Eye (tissue), 1 donor: ENCODE measurements at places on chromosomes 1 and 21.

DNA sequence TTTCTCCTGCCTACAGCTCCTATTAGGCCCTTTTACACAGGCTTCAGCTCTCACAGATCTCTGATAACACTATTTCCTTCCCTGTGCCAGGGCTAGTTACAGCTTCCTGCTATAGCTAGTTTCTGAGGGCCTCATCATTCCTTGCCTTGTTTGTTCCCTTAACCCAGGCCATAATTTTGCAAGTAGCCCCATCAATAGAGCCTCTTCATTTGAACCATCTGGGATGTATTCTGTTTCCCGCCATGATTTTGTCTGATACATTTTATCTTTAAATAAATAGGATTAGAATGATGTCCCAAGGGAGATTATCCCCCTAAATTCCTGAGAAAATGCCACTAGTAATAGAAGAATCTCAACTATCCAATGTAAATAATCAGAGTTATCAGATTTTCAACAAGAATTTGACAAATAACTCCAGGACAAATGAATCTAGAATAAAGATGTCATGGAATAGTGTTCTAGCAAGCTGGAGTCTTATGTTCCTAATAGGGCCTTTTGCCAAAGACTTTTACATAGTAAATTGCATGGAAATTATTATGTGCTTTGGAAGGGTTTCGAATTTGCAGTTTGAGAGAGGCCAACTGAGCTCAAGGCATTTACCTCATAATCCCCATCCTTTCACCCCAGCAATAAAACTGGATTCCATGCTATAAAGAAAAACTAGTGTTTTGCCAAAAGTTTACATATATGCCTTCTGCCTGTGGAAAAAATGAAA is 16.1 kb downstream of the IFT25 start:
- DNase-seq = no peak

DNA sequence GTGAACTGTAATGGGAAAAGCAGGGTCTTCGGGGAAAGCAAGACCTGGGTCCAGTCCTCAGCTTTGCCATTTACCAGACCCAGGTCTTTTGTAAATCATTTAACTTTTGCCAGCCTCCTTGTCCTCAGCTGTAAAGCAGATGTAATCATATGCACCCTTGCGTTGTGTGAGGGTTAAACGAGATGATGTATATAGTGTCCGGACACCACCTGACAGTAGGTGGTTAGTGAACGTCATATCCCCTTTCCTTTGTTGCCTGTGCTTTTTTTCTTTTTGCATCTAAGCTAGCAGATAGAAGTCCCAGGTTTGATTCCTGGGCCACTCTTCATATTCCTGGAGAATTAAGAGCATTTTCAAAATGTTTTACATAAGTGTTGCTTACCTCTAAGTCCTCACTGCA is 28.5 kb downstream of the IL12RB2 start:
- DNase-seq = no peak

DNA sequence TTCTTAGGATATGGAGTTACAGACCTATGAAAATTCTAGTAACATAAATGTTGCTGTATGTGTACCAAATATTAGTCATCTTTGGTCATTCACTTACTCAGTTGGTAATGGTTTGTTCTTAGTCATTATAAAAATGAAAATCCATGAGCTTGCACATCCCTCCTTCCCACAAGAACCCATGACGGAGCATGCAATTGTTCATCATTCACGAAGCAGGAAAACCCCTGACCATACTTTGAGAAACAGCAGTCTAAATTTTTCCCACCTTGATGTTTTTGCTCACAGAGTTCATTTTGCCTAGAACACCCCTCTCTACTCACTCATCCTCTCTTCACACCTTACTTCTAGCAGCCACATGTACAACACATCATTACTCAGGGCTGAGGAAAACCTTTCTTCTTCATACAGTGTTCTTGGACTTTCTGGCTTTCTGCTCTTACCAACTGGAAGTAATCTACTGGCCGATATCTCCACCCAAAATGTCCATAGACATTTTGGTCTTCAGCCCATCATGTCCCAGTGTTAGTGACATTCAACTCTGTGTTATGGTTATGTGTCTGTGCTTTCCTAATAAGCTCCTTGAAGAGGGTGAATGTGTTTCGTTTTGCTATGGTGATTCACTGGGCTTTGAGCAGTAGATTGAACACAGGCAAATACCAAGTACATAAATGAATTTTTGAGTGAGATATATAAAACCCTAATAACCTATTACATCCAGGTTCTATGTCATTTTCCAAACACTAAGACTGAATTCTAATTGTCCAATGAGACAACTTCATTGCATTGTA is 189.9 kb downstream of the ZC3H11B start:
- DNase-seq = no peak

DNA sequence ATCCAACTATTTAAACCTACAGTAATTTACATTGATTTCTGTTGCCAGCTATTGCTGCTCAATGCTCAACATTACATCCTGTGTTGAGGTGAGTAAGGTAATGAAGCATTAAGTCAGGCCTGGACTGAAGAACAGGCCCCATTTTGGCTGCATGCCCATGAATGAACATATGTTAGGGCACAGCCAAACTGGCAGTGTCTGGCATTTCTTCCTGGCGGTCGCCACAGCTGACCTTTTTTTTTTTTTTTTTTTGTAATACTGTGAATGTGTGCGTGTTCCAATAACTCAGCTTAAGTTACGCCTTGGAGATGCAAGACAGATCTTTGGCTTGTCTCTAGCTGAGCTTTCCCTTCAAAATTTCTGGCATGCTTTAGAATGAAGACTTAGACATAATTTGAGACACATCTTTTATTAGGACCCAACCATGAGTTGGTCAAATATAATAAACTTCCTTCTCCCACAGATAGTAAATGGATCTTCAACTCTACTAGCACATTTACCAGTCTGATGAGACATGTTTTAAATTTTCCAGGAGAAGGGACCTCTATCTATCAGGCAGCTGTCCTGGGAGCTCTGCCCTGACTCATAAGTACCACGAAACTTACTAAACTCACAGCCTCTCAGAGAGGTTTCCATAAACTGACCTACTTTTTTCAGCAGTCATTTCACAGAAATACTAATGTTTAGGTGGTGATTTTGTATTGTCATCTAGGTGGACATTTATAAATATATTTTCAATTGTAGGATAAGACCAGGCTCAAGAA is 341.1 kb upstream of the RUNX1 start:
- DNase-seq = no peak

GRCh38 chr1:200653022-200653462 is 16.7 kb downstream of the DDX59 start:
- no peak for DNase-seq

DNA sequence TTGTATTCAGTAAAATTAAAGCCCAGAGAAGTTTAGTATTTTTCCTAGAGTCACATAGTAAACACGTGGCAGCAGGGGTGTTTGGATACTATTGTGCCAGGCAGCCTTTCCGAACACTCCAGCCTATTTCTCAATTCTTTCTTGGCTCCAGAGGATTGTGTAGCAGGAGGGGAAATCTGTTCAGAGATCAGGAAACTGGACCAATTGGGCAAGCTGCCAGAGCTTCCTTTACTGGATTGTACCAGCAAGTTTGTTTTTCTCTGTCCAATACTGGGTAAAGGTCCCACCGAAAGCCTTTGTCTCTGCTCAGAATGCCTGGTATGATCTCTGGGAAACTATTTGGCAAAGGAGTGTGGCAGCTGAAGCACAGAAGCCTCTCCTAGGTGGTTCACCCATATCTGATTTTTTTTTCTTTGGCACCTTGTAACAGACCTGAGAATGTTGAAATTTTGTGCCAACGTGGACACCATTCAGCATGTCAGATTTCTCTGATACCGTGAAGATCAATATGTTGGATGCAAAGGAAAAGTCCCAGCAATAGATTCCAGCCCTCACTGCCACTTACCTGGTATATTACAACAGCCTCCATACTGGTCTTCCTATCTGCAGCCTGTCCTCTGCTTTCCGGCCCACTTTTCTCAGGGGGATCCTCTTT is 126.2 kb downstream of the FGGY start:
- DNase-seq = no peak

DNA sequence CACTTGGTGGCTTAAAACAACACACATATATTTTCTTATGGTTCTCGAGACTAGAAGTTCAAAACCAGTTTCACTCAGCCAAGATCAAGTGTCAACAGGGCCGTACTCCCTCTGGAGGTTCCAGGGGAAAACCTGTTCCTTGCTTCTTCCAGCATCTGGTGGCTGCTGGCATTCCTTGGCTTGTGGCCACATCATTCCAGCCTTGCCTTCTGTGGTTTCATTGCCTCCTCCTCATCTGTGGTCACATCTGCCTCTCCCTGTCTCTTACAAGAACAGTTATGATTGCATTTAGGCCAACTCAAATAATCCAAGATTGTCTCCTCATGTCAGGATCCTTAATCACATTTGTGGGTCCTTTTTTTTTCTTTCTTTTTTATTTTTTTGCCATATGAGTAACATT is 240.7 kb upstream of the HOOK1 start:
- DNase-seq = no peak

GRCh38 chr1:224068458-224069072 is 45.3 kb upstream of the FBXO28 start:
- peak; percentile 9 for DNase-seq

GRCh38 chr1:15953294-15953771 is 22.6 kb downstream of the ZBTB17 start:
- no peak for DNase-seq

DNA sequence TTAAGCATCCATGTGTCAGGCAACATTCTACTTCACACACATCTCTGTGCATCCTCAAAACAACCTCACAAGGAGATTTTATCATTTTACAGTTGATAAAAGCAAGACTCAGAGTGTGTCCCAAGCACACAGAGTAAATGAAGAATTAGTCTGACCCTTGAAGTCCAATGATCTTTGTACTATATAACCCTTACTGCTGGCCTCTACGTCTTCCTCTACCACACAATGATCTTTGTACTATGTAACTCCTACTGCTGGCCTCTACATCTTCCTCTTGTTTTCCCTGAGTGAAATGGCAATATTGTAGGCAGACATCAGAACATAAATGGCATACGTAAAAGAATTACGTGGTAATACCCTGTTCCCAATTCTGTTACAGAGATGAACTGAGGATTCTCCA is 55.3 kb downstream of the AHCTF1 start:
- DNase-seq = no peak

GRCh38 chr1:206461602-206462455 is 8.4 kb upstream of the IKBKE start:
- peak; percentile 92 for DNase-seq

GRCh38 chr21:38780879-38781278 is 24.9 kb upstream of the ETS2 start:
- no peak for DNase-seq

GRCh38 chr1:3743421-3743820 is 8.8 kb upstream of the CCDC27 start:
- no peak for DNase-seq

- DNase-seq = no peak
Observed at GRCh38 chr1:17895986-17896385, 140.9 kb downstream of the ACTL8 start.

- DNase-seq = no peak
Observed at GRCh38 chr1:200779326-200779725, 40.6 kb downstream of the CAMSAP2 start.

DNA sequence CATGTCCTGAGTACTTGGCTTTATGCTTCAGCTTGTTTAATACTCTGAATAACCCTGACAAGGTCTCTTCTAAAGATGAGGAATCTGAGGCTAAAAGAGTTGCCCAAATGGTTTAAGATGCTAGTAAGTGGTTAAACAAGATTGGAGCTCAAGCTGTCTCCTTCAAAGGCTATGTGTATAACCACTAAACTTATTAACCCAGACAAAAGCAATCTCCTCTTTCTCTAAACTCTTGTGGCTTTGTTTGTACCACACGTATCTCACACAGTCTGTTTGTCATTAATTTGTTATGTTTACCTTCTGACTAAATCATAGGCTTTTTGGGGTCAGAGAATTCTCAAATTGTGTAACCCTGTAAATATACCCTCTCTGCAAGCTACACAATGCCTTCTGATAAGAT is 89.9 kb downstream of the HMCN1 start:
- DNase-seq = no peak

- DNase-seq = no peak
Observed at GRCh38 chr1:247131236-247131635, 27.1 kb upstream of the ZNF669 start.

GRCh38 chr1:179003512-179004066 is 22.1 kb upstream of the FAM20B start:
- no peak for DNase-seq

GRCh38 chr1:37399205-37399604 is 75.2 kb upstream of the ZC3H12A start:
- DNase-seq = no peak

DNA sequence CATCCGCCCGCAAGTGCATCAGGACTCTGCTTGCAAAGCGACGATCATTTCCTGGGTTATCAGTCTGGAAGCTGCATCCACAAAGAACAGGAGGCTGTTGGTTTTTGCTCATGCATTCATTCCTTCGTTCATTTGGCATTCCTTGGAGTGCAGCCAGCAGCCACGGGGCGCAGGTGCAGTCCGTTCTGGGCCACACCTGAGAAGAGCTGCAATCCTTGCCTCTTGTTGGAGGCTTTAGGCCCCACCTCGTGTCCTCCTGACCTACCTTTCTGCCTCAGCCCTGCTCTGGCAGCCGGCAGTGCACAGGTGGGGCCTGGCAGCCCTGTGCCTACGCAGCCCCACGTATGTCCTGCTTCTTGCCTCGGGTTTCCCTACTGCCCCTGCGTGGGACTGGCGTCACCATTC is 19.6 kb upstream of the C2CD2 start:
- no peak for DNase-seq

- DNase-seq = peak; percentile 86
Observed at GRCh38 chr1:204151552-204152309, at the start of gene ETNK2. ETNK2 (minus strand) TSS chr1:204152044; CDS start chr1:204151852, 192 bp downstream.

GRCh38 chr1:33377013-33377412 is 53.9 kb downstream of the PHC2 start:
- no peak for DNase-seq

- DNase-seq = peak; percentile 85
Observed at GRCh38 chr1:27858072-27858948, 14.0 kb upstream of the THEMIS2 start.

DNA sequence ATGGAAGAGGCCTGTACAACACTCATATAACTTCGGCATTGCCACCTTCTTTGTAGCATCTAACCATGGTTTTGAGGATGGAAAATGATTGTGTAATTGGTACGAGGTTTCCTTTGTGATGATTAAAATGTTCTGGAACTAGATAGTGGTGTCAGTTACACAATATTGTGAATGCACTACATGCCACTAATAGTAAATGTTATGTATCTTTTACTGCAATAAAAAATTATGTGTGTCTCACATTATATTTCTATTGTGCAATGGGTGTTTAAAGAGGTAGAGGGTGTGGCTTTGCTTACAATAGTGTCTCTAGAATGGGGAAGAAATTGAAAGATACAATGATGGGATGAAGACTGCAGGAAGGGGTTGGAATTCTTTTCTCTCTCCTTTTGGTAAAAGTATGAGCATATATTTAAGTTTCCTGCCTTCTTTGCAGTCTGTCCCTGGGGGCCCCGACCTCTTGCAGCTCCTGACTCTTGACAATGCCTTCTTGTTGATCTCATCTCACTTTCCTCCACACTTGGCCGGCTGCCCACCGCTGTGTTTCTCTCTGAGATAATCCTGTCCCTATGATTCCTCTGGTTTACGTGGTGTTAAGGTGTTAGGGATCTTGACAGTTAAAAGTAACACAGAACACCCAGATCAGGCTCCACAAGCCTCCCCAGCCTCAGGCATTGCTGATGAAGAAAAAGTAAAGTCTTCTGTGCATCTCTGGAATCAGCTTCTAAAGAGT is 39.3 kb downstream of the MTARC1 start:
- DNase-seq = no peak
